ENCODE measurements at places on chromosomes 4 and X.

DNA sequence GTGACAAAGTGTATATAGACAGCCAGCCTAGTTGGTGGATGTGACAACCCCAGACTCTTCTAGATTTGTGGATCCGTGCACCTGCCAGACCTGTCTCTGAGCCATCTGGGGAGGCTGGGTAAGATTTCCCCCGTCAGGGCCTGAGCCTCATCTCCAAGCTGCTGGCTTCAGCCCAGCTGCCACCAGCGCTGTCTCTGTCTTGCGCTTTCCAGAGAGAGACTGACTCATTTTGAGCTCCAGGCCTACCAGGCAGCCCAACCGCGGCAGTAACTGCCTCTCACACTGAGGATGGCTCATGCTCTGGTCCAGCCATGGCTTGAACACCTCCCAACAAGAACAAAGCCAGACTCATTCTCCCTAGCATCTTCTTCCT, 26.4 kb downstream of the NOP14 start:
- DNase-seq: peak; percentile 67

DNA sequence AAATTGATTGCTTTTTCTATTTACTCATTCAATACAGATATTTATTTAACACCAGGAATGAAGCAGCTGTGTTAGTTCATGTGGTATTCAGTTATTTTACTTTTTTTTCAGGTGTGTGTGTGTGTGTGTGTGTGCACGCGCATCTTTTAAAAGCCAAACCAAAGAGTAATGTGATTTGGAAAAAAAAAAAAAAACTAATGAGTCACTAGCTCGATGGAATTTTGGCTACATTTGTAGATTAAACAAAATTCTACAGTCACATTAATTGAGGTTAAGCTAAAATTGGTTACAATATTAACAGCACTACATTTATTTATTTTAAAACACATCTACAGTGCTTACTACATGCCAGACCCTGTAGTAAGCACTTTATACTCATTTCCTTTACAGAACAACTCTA, 66.8 kb downstream of the HHIP start:
- peak; percentile 73 for DNase-seq

DNA sequence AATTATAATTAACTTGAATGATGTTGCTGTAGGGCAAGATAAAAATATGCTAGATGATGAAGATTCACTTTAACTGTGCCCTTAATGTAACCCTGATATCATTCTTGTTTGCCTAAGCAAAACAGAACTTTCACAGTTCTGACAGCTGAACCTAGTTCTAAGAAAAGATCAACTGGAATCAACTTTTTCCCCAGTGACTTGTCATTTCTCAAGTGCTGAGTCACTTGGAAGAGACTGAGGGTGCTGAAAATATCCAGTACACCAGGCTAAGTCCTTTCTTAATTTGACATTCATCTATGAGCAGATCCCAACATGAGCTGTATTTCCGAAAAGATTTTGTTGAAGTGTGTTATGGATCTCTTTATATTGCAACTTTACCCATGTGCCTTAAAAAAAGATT, 140.4 kb downstream of the MID1IP1 start:
- DNase-seq: no peak

DNA sequence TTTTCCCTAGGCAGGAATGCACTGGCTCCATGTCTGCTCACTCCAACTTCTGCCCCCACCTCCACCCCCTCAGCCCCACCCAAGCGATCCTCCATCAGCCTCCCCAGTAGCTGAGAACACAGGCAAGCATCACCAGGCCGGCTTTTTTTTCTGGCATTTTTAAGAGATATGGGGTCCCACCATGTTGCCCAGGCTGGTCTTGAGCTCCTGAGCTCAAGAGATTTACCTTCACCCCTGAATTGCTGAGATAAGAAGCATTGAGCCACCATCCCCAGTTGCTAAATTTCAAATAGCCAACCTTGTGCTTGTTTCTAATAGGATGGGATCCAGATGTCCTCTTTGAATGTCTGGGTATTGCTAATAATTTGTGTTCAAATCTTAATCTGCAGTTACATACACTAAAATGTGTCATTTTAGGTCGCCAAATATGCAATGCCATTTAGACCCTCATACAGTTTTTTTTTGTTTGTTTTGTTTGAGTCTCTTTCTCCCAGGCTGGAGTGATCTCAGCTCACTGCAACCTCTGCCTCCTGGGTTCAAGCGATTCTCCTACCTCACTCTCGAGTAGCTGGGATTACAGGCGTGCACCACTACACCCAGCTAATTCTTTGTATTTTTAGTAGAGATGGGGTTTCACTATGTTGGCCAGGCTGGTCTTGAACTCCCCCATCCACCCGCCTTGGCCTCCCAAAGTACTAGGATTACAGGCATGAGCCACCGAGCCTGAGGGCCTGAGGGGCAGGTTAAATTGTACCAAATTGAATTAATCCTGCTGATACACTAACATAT, 8.8 kb downstream of the LARP7 start:
- DNase-seq: no peak

DNA sequence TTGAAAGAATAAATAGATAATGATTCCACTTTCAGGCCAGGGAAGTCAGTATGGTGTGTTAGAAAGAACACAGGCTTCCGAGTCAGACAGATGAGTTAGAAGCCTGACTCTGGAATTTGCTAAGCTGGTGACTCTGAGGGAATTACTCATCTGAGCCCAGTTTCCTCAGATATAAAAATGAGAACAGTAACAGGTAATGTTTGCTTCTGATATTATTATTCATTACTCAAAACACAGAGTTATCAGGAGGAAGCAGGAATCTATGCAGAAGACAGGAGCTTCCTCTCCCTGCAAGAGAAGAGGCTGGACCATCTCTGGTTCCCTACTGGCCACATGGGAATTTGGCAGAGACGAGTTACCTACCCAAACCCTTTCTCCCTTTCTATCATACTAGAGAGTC, 163.1 kb downstream of the EVC2 start:
- no peak for DNase-seq

- no peak for DNase-seq
Measured at GRCh38 chr4:54942721-54943120, 182.7 kb downstream of the KDR start.

GRCh38 chr4:3062471-3062870, 11.9 kb downstream of the HTT-AS start:
- peak; percentile 72 for DNase-seq

DNA sequence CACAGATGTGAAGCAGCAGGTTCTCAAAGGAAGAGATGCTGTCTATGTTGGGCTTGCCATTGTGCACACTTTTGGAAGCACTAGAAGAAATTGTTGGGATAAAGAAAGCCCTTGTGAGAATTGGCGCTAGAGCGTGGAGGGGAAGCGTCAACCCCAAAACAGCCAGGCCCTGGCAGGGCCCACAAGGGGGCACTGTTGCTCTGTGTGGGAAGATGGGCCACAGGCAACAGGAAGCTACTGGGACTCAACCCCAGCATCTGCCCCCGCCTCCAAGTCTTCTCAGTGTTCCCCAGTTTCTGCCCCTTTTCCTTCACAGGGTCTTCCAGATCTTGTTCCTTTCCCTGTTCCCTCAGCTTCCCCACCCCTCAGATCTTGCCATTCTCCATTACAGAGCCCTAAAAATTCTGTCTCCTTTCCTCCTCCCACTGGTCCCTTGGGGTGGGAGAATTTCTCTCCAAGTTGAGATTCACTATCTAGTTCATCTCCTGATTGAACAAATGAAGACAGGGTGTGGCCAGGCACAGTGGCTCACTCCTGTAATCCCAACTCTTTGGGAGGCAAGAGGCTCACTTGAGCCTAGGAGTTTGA, 85.5 kb downstream of the STARD8 start:
- peak; percentile 29 for DNase-seq

GRCh38 chr4:129138810-129139496, 43.0 kb downstream of the C4orf33 start:
- no peak for DNase-seq

DNA sequence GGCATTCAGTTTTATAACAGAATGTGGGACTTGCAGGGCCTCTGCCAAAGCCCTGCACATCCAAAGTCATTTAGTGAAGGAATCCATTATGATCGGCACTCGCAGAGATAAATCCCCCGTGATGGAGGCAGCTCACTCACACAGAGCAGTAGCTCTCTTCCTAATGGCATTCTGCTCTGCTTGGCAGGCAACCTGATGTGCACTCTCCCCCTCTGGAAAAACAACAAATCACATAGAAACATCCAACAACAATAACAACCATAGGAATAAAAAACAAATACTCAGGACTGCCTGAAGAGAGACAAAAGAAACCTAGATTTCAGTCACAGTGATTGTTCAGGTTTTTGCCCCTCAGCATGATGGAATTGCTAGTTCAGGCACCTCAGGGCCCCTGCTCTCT, 59.7 kb downstream of the NAA11 start:
- DNase-seq: no peak

- DNase-seq: no peak
Measured at GRCh38 chr4:159143687-159144086, 40.8 kb downstream of the RAPGEF2 start.

- no peak for DNase-seq
Measured at GRCh38 chrX:6071731-6072130, 156.9 kb downstream of the NLGN4X start.

GRCh38 chr4:102598762-102599374, 97.7 kb downstream of the NFKB1 start:
- DNase-seq: no peak
